Stimulated activated CD4-positive, alpha-beta T cell treated with anti-CD3 and anti-CD28 coated beads, Interleukin-2, amount 100 ng/mL, for 48 hours (primary cell): ENCODE measurements at places on chromosomes 11 and 22.

DNA sequence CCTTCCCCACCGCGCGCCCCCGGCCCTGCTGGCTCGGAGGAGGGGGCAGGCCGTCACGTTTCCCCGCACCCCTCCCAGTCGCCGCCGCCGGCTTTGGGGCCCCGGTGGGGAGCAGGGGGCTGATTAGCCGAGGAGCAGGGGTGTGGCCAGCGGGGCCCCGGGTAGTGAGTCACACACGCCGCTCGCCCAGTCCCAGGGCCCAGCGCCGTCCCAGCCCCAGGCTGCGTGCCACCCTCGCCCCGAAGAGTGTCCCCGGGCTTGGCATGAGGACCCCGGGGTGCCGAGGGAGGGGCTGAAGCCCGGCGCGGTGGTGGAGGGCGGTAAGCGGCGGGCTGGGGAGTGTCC, 34.4 kb downstream of the PRDM11 start:
- DNase-seq: peak; percentile 17

GRCh38 chr11:134466156-134466555, 54.1 kb upstream of the B3GAT1 start:
- no peak for DNase-seq

GRCh38 chr11:76094740-76095139, 111.6 kb downstream of the WNT11 start:
- no peak for DNase-seq

- no peak for DNase-seq
Measured at GRCh38 chr11:27555264-27555663, 48.7 kb upstream of the LIN7C start.

DNA sequence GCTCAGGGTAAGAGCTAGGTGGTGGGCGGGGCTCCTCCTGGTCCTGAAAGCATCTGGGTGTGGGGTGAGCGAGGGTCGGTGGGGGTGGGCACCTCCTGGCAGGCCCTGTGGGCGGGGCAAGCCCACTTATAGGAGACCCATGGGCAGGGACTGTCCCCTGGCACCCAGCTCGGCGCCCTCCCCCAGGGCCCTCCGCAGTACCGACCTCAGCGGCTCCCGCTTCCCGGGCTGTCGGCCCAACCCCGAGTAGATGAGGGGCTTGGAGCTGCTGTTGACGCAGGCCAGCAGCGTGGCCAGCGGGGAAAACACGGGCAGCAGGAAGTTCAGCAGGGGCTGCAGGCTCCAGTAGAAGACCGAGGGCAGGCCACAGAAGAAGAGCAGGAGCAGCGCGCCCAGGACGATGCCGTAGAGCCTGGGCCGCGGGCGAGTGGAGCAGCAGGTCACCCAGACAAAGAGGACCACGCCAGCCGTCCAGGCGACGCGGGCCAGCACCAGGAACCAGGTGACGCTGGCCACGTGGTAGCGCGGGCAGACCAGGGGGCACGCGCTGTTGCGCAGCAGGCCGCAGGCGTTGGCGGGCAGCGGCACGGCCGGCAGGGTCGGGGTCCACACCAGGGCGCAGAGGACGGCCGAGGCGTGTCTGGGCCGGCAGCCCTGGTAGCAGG, 663 bp downstream of the MRGPRG start:
- DNase-seq: no peak

GRCh38 chr22:39955675-39956074, 4.5 kb upstream of the TMA7B start:
- no peak for DNase-seq

- no peak for DNase-seq
Measured at GRCh38 chr22:25567251-25567675, 2.8 kb downstream of the GRK3 start.

- no peak for DNase-seq
Measured at GRCh38 chr11:2561696-2562581, 117.1 kb downstream of the KCNQ1 start.

DNA sequence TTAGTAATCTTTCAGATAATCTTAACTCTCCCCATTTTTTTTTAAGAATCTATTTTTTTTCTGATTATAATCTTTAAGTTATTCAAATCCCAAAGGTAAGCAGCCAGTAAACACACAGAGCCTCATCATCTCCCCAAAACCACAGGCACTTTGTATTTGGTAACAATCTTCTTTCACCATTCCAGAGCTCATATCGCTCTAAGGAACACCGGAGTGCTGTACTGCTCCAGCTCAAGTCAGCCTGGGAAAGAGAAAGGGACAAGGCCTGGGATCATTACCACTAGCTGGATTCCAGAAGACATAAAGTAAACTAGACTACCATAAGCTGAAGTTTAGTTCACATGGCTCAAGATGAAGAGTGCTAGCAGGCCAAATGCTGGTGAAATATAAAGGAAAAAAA, 73.0 kb upstream of the APOA1 start:
- no peak for DNase-seq

- DNase-seq: no peak
Measured at GRCh38 chr22:20130319-20130718, 1.3 kb upstream of the ZDHHC8 start.

GRCh38 chr22:31118046-31118820, 4.5 kb upstream of the INPP5J start:
- no peak for DNase-seq

DNA sequence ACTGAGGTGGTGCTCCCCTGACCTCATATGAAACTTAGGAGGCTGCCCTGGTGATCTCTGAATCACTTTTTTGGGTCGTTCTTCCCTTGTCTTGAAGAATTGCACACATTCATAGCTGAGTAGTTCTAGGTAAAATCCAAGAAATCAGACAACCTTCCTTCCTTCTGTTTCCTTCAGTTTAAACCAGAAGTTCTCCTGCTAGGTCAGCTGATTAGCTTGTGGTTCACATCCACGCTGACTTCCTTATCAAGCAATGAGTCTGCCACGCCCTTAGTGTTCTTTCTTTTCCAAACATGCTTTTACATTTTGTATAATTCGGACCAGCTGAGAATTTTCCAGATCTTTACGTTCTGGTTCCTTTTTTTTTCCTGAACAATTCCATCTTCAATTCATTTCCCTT, 892.8 kb downstream of the NTM start:
- DNase-seq: no peak

- no peak for DNase-seq
Measured at GRCh38 chr11:14079011-14079410, 116.5 kb downstream of the SPON1 start.

DNA sequence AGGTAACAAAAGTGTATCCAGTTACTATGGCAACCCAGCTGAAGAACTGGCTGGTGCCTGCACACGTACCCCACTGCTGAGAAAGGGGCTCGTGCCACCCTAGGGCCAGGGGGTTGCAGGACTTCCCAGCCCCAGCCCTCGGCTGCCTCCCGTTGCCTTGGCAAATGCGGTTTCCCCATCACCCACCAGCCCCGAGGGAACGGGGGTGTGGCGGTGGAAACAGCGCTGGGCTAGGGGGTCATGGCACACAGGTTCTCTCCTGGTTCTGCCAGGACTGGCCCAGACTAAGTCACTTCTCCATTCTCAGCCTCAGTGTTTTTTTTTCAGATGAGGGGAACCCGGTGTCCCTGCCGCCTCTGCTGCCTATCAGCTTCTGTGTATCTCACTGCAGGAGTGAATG, 27.9 kb downstream of the PHF21B start:
- no peak for DNase-seq

GRCh38 chr11:111606986-111607385, 4.7 kb downstream of the SIK2 start:
- no peak for DNase-seq

DNA sequence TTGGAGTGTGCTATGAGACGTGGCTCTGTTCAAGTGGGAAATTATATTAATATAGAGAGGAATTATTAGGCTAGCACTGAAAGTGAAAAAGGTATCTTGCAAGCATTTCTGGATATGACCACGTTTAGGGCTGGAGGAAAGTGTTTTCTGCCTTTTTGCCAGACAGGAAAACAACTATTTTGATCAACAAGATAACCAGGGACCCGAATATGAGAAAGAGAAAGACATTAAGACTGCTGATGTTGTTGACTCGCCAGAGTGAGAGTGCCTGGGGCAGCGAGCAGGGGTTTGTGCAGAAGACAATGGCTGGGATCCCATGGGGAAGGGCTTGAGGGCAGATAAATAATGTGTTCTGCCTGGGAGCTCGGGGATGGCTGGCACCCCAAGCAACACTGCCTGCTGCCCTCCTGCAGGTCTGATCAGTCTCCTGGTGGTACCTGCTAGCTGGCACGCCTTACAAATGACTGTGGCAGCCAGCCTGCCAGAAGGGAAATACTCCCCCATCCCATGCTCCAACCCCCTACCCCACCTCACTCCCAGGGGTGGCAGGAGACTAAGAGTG, 23.1 kb upstream of the CHST1 start:
- DNase-seq: no peak

- DNase-seq: no peak
Measured at GRCh38 chr11:62464655-62465054, 45.8 kb downstream of the SCGB1A1 start.

- no peak for DNase-seq
Measured at GRCh38 chr22:50583294-50583861, 729 bp upstream of the CHKB start.

DNA sequence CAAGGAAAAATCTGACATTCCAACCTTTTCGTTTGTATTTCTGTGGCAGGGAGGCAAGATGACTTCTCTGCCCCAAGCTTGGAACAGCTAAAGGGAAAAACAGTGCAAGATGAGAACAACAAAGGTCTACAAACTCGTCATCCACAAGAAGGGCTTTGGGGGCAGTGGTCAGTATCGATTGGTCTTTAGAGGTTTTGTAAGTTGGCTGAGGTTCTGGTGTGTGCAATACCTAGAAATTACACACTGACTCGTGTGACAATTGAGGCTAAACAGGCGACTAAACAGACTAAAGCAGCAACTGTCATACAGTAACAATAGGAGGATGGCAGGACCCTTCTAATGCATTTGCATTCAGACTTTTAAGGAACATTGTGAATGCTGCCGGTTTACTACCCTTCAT, 994 bp downstream of the DEPDC5 start:
- no peak for DNase-seq

DNA sequence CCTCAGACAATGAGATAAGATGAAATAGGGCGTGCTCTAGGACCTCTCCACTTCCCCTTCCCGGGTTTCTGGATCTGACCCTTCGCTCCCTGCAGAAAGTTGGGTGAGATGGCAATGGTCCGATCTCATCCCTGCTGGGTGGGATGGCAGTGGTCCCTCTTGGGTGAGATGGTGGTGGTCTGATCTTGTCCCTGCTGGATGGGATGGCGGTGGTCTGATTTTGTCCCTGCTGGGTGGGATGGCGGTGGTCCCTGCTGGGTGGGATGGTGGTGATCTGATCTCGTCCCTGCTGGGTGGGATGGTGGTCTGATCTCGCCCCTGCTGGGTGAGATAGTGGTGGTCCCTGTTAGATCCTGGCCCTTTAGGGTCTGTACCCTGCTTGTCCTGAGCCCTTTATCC, 21.3 kb downstream of the ST14 start:
- no peak for DNase-seq

DNA sequence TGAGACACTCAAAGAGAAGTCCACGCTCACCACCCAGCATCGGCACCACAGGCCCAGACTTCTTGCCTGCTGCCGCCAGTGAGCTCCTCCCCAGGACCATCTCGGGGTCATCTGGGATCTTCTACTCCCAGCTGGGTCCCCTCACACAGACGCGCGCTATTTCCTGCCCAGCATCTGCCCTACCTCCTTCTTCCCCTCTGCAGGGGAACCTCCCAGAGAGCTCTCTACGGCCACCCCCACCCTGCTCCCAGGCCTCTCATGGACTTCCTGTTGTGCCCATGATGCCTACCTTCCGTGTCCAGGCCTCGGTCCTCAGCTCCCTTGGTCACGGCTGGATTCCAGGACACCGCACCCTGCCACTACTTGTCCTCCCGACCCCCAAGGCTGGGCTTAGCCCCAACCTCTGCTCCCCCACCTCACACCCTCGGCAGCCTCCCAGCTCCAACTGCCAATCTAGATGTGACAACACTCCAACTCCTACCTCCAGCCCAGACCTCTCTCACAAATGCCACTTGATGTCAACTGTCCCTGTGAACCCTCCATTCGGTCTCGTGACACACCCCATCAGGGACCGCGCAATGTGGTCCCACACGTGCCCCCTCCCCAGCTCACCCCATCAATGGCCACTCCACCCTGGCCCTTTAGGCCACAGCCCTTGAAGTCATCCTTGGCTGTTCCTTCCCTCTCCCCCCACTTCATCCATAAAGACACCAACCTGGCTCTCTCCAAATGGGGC, 45.3 kb downstream of the SGSM3 start:
- DNase-seq: no peak

- no peak for DNase-seq
Measured at GRCh38 chr11:111932611-111932950, 4.6 kb upstream of the DIXDC1 start.

- DNase-seq: no peak
Measured at GRCh38 chr22:38080850-38081635, 2.9 kb downstream of the SLC16A8 start.

- no peak for DNase-seq
Measured at GRCh38 chr11:76275446-76275845, 69.1 kb upstream of the WNT11 start.

DNA sequence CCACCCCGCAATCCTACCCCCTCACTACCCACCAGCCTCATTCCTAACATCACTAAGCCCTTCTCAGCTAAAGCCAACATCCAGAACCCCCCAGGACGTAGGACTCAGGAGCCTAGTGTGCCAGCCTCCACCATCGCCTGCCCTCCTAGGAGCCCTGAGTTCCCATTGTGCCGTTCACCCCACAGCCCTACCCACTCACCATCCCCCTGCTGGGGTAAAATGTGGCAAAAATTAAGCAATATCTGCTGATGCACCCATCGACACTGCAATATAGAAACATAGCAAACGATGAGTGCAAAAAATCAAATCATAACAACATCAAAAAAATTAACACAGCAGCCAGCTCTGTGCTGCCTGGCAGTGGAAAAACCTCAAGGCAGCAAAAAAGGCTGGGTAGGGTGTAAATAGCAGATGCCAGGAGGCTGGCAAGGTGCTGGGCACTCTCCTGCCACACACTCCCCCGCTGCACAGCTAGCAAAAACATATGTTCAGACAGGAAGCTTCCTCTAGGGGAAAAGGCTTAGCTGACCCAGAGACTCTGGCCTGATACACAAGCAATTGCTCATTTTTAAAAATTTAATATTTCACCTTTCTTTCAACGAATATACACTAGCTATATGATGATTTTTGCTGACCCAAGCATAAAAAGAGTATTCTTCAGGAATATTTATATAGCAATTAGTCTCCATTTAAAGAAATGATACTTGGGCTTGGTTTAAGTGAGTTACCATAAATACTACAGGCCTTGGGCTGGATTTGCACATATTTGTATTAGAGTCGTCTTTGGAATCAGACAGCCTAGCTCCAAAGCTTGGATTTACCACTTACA, 33.8 kb downstream of the PRDM10 start:
- no peak for DNase-seq

DNA sequence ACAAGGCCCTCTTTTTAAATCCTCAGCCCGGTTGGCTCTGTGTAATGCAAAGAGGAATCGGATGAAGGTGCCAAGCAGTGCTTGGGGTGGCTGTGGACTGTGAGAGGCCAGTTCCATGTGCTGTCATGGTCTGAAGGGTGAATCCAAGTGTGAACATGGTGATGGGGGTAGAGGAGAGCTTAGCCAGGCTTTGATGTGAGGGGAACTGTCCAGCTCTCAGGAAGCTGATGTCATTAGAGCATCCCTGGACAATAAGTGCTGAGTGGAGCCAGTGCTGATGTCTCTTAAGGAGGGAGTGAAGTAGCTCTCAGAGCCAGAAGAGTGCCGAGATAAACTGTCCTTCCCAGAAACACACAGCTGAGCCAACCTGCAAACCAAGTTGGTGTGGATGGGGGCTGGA, 53.6 kb downstream of the NAV2 start:
- no peak for DNase-seq

- DNase-seq: no peak
Measured at GRCh38 chr11:11478687-11479086, 125.6 kb upstream of the CSNK2A3 start.
